CD4-positive, alpha-beta T cell treated with Interleukin-6 for 4 hours (primary cell): ENCODE measurements at places on chromosomes 2 and 18.

DNA sequence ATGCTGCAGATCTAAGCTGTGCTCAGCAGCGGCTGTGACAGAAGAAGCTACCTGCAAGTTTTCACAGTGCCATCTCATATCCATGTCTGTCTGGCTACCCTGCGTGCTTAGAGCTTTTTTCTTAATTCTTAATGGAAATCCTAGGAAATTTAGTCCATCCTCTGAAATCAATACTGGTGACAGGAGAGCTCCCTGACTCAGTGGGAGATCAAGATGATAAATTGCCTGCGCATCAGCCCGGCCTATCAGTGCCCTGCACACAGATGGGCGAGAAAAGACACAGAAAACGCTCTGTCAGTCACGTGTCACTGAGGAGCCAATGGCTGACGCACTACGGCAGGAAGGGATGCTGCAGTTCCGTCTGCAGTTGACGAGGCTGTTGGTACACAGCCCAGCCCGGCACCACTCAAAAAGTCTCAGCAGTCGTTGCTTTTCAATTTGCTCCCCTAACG, 819.6 kb upstream of the FSHR start:
- peak; percentile 50 for DNase-seq

GRCh38 chr18:40469851-40470250, 1485.2 kb upstream of the PIK3C3 start:
- no peak for DNase-seq

GRCh38 chr2:171923206-171923605, 945 bp downstream of the HAT1 start:
- no peak for DNase-seq

- DNase-seq = no peak
Measured at GRCh38 chr2:30826481-30826880, 19.2 kb upstream of the CAPN13 start.

DNA sequence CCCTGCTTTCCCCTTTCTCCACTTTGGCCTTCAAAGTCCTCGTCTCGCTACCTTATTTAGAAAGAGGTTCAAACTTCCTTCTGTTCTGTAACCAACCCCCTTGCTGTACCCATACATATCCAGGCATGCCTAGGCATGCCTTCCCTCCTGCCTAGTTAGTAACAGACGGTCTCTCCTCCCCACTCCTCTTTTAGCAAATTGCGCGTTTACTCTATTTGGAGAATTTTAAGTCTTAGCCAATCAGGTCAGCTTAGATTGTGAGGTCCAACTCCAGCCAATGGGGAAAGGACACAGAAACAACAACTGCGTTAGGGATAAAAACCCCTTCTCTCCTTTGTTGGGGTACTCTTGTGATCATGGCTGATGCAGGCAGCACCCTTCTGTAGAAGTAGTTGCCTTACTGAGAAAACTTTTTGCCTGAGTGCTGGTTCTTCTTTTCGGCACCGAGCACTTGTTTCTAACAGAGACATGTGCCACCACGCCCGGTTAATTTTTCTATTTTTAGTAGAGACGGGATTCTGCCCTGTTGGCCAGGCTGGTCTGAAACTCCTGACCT, 85.9 kb upstream of the FOXI3 start:
- no peak for DNase-seq

GRCh38 chr18:28127763-28128658, 48.9 kb downstream of the CDH2 start:
- no peak for DNase-seq
